Fibroblast of upper back skin (primary cell): ENCODE measurements at places on chromosomes 3 and 15.

DNA sequence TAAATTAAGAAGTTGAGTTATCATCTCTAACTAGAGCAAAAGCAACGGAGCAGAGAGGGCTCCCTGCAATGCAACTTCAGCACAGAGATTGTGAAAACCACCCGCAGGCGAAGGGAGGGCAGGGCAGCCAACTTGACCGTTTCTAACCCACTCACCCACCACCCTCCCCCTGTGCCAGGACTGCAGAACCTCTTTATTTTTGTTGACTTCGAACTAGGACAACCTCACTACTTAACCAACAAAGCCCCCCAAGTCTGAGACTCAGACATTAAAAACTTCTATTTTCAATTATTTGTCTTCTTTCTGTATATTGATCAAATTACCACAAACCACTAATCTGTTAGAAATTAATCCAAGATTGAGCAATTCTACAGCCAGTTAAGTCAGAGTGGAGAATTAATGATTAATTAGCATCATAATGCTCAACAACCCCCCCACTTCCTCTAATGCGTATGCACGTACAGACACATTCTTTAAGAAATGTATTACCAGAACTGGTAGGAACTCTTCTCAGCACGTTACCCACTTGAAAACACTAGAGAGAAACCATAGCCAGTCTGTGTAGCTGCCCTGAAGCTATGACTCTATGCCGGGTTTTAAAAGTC is 2.0 kb downstream of the MGLL start:
- DNase-seq: peak; percentile 39

- DNase-seq: peak; percentile 2
Observed at GRCh38 chr15:58666957-58667356, 82.5 kb downstream of the ADAM10 start.

DNA sequence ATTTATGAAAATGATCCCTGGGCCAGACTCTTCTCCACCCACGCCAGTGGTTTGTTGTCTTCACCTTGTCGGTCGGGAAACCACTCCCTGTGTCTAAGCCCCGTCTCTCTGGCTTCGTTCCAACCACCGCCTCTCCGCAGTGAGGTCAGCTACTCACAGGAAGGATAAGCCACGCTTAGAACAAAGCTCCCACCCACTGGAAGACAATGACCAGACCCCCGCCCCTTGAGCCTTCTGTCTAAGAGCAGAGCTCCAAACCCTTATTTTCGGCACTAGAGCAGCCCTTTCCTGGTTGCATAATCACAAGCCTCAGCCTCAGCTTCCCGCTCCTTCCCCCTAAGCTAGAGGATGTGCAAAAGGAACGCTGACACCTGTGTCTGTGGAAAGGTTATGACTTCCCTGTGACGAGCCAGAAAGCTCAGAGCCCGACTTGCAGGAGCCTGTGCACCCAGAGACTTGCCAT is 114.9 kb upstream of the MEF2A start:
- peak; percentile 51 for DNase-seq

DNA sequence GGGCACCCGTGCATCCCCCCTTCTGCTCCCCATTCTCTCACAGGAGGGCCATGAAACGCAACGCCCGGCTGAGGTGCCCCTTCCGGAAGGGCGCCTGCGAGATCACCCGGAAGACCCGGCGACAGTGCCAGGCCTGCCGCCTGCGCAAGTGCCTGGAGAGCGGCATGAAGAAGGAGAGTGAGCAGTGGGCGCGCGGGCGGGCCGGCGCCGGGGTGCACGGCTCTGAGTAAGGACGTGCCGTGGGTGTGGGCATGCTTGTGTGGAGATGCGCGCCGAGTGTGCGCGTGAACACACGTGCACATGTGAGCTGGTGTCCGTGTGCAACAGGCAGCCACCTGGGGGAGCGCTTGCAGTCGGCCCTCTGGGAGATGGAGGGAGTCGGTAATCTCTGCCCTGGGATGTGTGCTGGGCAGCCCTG is 28.1 kb downstream of the NR1I2 start:
- DNase-seq: peak; percentile 34
